ENCODE measurements at places on chromosomes 4 and X.
A peak's percentile ranks its signal among the peaks of the same experiment; 100 is the strongest.

DNA sequence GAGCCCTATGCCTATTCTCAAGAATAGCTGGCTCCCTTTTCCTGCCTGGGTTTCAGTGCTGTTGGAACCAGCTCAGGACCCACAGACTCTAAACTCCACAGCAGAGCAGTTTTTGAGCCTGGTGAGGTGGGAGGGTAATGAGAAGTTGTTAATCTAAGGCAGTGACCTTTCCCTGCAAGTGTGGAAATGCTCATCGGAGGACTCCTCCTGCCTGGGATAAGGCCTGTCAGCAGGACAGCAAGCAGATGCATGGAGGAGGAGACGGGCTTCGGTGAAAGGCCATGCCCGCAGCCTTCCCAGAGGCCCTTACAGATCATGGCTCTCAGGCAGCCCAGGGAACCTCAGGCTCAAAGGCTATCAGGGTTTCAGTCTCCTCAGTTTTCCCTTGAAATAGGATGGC, 70.0 kb upstream of the SHISA3 start:
- no peak for DNase-seq

DNA sequence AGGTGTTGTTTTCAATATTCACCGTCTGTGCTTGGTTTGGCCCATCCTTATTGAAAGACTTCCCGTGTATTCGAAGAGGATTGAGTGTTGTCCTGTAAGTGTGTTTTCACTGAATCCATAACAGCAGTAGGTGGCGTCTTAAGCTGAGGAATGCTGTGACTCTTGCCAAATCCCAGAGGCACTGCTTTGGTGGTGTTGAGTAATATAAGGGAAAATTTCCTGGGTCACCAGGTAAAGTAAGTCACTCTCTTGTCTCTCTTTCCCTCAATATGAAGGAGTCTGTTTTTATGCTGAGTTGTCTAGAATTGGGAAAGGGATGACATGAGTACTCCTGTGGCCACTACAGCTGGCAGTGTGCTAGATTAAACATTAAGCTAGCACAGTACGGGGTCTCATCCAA, 146.7 kb upstream of the ZXDB start:
- no peak for DNase-seq

GRCh38 chr4:26912810-26913209, 52.2 kb downstream of the STIM2 start:
- peak; percentile 15 for DNase-seq

GRCh38 chr4:102715057-102715456, 45.7 kb downstream of the MANBA start:
- DNase-seq: no peak

GRCh38 chrX:130120321-130120731, 10.0 kb upstream of the ELF4 start:
- no peak for DNase-seq

DNA sequence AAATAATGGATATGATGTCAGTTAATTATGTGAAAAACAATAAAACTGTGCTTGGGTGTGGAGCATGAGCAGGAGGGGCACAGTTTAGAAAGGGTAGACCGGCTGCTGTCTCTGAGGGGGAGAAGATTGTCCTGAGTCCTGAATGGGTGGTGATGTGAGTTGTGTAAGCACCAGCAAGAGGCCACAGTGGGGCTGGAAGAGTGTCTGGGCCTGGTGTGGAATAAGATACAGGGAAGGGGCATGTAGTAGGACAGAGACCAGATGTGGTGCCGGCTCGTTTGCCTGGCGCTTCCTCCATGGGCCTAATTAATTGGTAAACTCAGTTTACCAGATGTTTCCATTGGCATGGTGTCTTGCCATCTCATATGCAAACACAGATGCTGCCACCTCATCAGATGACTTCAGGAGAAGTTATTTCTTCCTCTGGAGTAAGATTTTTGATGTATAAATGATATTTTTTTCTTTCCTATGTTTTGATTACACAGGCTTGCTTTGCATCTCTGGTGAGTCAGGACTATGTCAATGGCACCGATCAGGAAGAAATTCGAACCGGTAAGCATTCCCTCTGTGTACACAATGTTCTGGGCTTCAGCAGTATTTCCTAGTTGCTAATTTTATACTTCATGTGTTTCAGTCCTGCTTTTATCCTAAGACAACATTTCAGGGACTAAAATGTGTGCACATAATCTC, 5.1 kb downstream of the MED28 start:
- DNase-seq: no peak

GRCh38 chr4:930028-930551, 2.0 kb downstream of the GAK start:
- peak; percentile 29 for DNase-seq

GRCh38 chrX:108348525-108348924, 89.7 kb downstream of the COL4A6 start:
- no peak for DNase-seq

- DNase-seq: no peak
Measured at GRCh38 chr4:85587952-85588351, 113.0 kb downstream of the ARHGAP24 start.

GRCh38 chrX:68511255-68511654, 12.4 kb downstream of the YIPF6 start:
- DNase-seq: no peak

- no peak for DNase-seq
Measured at GRCh38 chrX:18410038-18410437, 15.4 kb upstream of the CDKL5 start.

DNA sequence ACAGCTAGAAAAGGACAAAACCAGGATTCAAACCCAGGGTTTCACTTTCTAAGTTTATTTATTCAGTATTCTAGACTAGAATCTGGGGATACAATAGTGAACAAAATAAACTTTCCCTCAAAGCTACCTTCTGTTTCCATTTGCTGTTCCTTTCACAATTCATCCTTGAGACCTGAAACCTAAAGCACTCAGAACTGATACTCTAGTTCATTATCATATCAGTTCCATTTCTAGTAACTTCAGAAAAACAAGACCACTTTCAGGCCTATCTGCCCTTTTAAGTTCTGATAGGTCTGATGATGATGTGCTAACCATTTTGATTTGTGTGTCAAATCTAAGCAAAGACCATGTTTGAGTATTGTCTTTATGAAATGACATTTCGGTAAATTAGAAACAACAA, 7.8 kb upstream of the XK start:
- DNase-seq: no peak

GRCh38 chrX:40418146-40418812, 162.5 kb upstream of the ATP6AP2 start:
- no peak for DNase-seq

DNA sequence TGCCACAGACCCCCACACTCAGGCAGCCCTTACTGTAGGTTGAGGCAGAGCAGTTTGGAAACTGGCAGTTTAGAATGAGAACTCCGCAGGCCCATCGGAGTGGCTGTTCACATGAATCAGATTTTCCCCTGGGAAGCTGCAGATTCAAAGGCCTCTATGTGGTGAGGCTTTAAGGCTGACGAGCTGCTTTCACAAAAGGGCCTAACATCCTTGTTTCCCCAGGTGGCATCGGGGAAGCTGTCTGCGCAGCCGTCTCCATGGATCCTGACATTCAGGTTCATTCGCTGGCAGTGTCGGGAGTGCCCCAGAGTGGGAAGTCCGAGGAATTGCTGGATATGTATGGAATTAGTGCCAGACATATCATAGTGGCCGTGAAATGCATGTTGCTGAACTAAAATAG, 33.7 kb downstream of the TKTL1 start:
- DNase-seq: no peak

- DNase-seq: no peak
Measured at GRCh38 chr4:8542776-8543525, 37.2 kb upstream of the GPR78 start.

- DNase-seq: no peak
Measured at GRCh38 chr4:90207887-90208454, 80.8 kb downstream of the CCSER1 start.

DNA sequence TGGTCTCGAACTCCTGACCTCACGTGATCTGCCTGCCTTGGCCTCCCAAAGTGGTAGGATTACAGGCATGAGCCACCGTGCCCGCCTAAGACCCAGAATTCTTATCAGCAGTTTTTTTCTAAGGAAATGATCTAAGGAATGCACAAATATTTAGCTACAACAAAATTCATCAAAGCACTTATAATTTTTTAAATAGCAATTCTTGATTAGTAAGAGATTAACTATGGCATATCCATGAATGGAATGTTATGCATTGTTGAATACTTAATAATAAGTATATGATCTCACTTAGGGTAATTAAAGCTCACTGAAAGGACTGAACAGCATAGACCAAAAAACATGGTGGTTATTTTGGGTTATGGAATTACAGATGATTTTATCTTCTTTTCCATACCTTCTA, 18.4 kb downstream of the CENPU start:
- no peak for DNase-seq

GRCh38 chrX:17738737-17739535, 1.6 kb downstream of the SCML1 start:
- DNase-seq: peak; percentile 13

- DNase-seq: no peak
Measured at GRCh38 chr4:83860200-83860599, 324.3 kb downstream of the GPAT3 start.

DNA sequence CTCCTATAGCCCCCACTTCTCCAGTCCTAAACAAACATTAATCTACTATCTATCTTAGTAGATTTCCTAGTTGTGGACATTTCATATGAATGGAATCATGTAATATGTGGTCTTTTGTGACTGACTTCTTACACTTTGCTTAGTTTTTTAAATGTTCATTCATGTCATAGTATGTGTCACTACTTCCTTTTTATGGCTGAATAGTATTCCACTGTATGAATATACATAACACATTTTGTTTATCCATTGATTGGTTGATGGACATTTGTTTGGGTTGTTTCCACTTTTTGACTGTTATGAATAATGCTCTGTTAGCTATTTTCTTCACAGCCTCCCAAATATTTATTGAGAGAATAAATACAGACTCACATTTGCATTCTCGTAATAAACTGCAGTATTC, 19.8 kb downstream of the USP53 start:
- no peak for DNase-seq

DNA sequence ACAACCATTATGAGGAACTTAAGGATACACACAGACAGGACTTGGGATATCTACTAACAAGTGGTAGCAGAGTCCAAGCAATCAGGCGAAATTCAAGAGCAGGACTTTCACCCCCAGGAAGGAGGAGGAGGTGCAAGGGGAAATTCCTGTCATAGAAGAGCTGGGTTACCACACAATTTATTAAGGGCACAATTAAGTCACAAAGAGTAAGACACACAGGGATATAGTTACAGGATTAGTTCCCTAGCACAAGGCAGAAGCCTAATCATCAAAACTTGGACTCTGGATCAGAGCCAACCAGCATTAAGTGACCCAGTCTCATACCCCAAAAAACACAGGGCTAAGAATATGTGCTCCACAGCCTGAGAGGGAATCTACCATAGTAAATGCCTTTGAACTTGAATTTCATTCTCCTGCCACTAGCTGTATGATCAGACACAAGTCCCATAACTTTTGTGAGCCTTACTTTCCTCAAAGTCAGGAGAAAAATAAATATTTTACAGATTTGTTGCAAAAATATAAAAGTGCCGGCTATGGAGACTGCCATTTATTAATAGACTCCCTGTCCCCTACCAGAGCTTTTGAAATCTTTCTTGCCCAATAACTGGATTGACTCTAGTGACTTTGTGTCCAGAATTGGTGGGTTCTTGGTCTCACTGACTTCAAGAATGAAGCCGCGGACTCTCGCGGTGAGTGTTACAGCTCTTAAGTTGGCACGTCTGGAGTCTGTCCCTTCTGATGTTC, 87.0 kb downstream of the SYNPO2 start:
- DNase-seq: no peak

GRCh38 chrX:47611489-47611888, 8.2 kb downstream of the SYN1 start:
- no peak for DNase-seq

Measured in CD4-positive, alpha-beta T cell treated with Interleukin-4 for 1 hour (primary cell).